Lung microvascular endothelial cell (primary cell): ENCODE measurements at places on chromosomes 2 and 18. TPM values are rescaled to one million over a fixed set of nuclear protein-coding genes. Genes with fewer than 3 reads are reported as not detected.

PLGLB1 gene
- total RNA-seq = 0.22 and 1.4 TPM in 2 replicates

- peak; percentile 68 for DNase-seq
These were observed 61.2 kb downstream of the ACYP2 start for GRCh38 chr2:54176577-54176976.

LAMA3 gene
- total RNA-seq = 2.4 and 2.8 TPM in 2 replicates

CROCC2 gene
- total RNA-seq = not detected in 2 replicates

DNA sequence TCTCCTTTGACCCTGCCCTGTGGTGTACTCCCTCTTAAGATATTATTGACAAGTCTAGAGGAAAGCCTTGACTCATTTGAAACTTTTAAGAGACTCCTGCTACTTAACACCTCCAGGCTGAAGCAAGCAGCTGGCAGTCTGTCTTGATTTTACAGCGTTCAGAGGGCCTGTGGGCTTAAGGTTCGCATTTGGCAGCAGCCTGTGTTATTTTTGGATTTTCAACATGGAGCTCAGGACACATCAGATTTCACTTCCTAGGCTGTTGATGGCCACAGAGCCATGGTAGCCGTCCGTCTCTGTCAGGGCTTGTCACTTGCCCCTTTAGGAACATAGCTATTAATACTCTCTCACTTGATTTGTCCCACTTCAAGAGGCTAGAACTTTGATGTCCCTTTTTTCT is 73.6 kb downstream of the VWA3B start:
- no peak for DNase-seq

FBXO41 gene
- total RNA-seq = under 0.01 and 0.22 TPM in 2 replicates

AKAIN1 gene
- total RNA-seq = not detected in 2 replicates

DNA sequence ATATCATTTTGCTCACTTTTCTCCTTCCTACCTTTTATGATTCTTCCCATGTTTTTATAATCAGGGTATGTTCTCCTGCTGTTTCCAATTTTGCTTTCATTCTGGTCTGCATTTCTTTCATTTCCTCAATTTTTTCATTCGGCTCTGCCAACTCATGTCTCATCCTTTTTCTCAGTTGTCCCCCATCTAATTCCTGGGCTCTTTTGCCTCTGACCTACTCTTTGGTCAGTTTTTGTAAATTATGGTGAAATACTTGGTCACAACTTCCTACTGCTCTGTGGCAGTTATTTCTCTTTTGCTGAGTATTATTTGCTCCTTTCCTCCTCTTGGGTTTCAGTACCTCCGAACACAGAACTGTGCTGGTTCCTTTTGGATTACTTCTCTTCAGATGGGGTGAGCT is 27.5 kb downstream of the MYO7B start:
- no peak for DNase-seq

- no peak for DNase-seq
These were observed 68.6 kb downstream of the PTGR3 start for GRCh38 chr18:75140296-75140695.

RAMP1 gene
- 0.44 TPM in 1 of 2 replicates, not detected in the other for total RNA-seq

MC4R gene
- total RNA-seq = not detected in 2 replicates

LIMS3 gene
- total RNA-seq = 5.4 and 15.5 TPM in 2 replicates

SCN9A gene
- under 0.01 and 0.22 TPM in 2 replicates for total RNA-seq

- DNase-seq = no peak
These were observed 152.6 kb downstream of the EXOC6B start for GRCh38 chr2:72673279-72673678.

GRCh38 chr18:72056171-72056570 is 488.0 kb downstream of the CBLN2 start:
- DNase-seq = no peak

DNA sequence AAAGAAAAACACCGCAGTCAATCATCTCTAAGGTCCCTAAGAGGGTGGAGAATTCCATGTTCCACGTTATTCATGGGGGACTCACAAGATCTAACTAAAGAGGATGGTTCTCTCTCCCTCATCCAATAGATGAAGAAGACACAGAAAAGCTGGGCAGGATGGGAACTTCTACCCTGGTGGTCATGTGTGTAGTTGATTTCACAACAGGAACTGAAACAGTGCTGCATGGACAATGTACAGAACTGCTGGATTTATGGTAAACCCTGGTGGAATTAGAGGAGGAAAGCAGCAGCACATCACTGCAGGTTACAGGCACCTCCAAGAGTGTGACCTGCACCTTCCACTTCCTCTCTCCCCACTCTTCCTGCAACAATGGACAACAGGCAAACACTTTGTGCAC is 31.4 kb downstream of the FECH start:
- DNase-seq = no peak

GRCh38 chr2:198639580-198639979 is 818.2 kb downstream of the SATB2 start:
- DNase-seq = no peak

DNA sequence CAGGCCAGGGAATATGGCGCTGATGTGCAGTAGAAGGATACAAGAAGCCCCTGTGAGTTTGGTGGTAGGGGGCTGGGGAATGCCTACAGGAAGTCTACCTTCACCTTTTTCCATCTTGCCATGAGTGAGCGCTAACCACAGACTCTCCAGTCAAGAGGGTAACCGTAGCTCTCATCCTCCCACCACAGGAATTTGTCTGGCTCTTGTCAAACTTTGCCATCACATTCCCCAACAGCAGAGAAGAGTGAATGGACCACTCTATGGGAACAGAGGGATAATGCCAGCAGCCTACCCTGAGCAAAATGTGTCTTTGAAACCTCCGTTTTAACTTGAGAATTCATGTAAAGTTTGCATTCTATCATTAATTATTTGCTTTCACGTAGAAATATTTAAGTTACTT is 168.3 kb downstream of the NRP2 start:
- DNase-seq = no peak

DNA sequence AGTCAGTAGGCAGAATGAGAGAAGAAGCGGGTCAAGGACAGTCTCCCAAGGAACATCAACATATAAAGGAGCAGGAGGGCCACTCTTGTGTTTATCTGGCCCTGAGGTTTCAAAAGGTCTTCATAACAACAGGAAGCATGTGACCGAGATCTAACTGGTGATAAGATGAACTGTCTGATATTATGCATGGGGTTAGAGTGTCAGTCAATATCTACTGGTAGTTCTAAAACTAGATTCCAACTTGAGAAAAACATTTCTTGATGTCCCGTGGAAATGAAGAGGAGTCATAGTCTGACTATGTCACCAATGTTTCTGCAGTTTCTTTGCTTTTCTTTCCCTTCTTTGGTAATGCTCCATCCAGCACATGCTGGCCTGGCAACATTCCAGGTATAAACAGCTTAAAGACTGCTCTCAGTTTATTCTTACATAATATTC is 77.5 kb upstream of the ITPRID2 start:
- peak; percentile 78 for DNase-seq

HOXD10 gene
- total RNA-seq = 4.0 and 4.4 TPM in 2 replicates

GRCh38 chr18:70333757-70334156 is 44.9 kb downstream of the SOCS6 start:
- DNase-seq = no peak

DSG1 gene
- total RNA-seq = not detected in 2 replicates

GRCh38 chr2:131126436-131126835 is 21.3 kb downstream of the PLEKHB2 start:
- no peak for DNase-seq

PMAIP1 gene
- 9.2 and 13.7 TPM in 2 replicates for total RNA-seq

GRCh38 chr2:133837441-133838094 is 269.3 kb upstream of the NCKAP5 start:
- DNase-seq = no peak

- DNase-seq = no peak
These were observed 11.3 kb downstream of the HYCC2 start for GRCh38 chr2:201059961-201060755.

GRCh38 chr2:84901593-84902120 is 3.8 kb upstream of the TMSB10 start:
- no peak for DNase-seq

- DNase-seq = peak; percentile 61
These were observed 32.1 kb upstream of the ZNF638 start for GRCh38 chr2:71299507-71299906.

DNA sequence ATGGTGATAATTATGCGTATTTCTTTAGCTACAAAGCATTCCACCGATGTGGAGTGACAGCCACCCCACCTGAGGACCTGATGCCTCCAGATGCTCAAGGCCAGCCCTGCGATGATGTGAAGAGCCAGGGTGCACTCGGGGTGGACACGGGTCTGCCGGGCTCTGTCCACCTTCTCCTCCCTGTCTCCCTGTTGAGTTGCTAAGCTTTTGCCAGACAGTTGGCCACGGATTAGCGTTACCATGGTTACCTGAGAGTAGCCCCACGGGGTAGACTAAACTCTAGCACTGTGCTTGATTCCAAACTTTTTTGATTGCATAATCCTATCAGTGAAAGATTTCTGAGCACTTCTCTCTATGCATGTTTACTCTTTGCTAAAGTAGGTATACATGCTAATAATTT is 86.2 kb downstream of the SMIM21 start:
- DNase-seq = no peak

DNA sequence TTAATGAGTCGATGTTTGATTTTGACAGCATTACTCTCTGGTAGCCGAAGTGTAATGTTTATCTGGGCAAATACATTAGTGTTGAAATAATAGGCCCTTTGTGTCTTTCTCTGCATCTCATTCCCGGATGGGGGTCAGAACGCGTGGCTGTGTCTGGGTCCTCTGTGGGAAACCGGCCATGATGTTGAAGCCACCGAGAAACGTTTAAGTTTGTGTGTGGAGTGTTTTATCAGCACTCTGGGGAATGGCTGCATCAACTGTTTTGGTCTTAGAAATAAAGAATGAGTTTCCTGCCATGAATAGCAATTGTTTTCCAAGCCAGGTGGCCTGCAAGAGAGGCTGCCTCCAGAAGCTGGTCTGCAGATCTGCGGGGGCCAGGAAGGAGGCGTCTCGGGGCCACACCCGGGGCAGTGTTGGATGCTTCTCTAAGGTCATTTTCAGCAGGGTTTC is 69.7 kb downstream of the RNF144A start:
- DNase-seq = no peak

DES gene
- total RNA-seq = 0.20 TPM in 1 of 2 replicates, not detected in the other

- DNase-seq = no peak
These were observed 3.5 kb downstream of the MEIS1 start for GRCh38 chr2:66438498-66438833.

CARF gene
- 2.2 and 3.8 TPM in 2 replicates for total RNA-seq

DNA sequence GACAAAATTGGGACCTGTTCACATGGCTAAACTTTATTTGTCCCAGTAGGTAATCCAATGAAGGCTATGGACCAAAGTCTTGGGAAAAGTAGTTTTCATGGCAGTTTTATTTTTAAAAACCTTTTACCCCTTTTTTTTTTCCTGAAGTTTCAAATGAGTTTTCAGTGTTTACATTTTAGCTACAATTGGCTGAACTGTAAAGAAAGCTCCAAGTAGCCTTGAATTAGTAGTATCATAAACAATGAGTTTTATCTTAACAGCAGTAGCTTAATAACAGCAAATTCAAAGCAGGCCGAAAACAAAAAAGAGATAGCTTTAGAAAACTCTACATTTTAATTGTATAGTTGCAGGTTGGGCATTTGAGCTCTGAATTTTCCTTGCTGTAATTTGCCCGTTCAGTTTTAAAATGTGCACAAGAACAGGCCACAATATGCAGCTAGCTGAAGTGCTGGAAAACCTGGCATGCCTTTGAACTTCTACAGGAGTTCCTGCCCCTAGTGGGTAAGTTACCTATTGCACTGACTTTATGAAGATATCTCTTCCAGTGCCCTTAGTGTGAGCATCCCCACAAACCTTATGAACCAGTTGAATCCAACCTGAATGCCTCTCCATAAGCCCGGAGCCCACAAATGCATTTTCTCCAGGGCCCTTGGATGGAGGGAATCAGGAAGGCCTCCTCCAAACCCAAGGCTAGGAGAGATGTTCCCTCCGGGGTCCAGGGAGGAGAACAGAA is 106.7 kb downstream of the XRCC5 start:
- DNase-seq = peak; percentile 23

GKN2 gene
- not detected in 2 replicates for total RNA-seq

DNA sequence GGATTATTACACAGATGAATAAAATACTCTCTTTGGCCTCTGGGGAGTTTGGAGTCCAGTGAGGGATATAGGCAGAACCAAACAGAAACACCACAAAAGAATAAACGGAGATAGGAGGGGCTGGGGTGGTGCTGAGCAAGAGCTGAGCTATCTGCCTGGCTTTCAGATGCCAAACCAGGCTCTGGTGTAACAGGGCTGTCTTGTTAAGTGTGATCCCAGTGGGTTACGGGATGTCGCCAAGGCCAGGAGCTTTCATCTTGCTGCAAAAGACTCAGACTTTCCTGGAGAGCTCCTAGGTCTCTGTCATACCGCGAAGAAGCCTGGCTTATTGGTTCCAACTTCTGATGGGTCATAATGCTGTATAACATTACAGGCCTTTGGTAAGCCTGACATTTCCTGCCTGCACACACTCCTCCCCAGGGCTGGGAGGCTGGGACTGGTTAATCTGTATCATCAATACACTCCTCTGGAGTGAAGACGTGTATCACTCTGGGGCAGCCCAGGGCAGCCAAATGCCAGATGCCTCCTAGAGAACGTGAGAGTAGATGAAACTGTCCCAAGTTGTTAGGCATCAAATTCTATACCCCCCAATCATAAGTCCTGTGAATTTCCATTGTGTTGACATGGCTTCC is 60.5 kb downstream of the STPG4 start:
- no peak for DNase-seq
